ENCODE measurements at places on chromosomes 16 and 17.

- DNase-seq, result no peak
Observed at GRCh38 chr17:58377661-58378060, 25.7 kb upstream of the SUPT4H1 start.

DNA sequence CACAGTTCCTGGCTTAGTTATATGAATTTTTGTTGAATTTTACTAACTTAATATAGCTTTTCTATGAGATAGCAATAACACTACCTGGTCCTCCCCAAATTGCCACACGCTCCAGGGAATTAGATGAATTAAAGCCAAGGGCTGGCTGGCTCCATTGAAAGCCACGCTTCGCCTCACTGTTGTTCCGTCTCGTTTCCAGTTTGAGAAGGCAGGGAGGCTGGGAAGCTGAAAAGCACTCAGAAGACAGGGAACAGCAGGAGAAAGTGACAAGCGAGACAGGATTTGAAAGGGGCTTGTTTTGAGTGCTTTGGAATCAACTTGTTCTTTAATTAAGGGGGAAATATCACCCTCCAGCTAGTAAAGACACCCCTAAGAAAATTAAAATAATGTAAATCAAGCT, 425.3 kb downstream of the CA10 start:
- DNase-seq, result no peak

DNA sequence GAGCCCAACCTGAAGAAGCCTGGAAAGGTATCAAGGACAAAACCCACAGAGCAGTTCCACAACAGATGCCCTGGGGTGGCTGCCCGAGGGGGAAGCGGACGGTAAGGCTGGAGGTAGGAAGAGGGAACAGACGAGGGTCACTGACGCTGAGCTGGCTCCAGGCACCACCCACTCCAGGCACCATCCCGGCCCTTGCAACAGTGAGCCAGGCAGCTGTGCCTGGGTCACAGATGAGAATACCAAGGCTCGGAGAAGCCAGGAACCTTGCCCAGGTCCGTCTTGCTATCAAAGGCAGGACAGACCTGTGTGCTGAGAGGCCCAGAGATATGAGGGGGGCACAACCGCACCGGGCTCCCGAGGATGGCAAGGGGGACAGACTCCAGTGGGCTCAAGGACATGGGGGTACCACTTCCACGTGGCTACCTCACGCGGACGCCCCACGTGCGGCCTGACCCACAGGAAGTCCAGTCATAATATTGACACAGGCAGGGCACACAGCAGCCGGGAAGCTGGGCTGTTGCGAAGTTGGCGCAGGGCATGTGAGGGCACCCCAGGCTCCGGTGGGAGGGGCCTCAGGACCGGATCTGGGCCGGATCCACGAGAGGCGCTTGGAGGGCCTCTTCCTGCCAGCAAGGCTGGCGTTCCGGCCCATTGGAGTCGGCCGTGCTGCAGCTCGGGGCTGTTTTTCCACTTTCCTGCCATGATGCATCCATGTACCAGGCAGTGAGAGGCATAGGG, 29.9 kb downstream of the PEMT start:
- no peak for DNase-seq

DNA sequence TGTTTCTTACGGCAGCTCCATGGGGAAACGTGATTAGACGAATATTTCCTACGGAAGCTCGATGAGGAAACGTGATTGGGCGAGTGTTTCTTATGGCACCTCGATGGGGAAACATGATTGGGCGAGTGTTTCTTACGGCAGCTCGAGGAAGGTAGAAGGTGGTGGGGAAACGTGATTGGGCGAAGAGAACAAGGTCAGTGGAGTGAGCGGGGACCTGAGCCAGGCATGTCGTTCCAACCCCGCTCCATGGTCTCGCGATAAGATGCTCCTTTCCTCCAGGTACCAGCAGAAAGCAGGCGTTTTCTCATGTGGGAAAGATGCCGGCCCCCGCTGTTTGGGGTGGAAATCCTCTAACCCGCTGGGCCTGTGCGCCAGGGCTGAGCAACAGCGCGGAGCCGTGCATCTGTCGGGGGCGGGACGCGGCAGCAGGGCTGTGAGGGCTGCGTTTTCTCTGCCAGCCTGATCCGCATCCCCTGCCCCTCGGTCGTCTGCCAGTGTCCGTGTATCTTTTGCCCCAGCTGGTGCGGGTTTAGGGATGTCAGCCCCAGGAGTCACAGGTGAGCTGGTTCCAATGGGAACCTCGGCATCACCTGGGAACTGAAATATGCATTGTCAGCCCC, 25.6 kb upstream of the DOC2B start:
- DNase-seq, result no peak

DNA sequence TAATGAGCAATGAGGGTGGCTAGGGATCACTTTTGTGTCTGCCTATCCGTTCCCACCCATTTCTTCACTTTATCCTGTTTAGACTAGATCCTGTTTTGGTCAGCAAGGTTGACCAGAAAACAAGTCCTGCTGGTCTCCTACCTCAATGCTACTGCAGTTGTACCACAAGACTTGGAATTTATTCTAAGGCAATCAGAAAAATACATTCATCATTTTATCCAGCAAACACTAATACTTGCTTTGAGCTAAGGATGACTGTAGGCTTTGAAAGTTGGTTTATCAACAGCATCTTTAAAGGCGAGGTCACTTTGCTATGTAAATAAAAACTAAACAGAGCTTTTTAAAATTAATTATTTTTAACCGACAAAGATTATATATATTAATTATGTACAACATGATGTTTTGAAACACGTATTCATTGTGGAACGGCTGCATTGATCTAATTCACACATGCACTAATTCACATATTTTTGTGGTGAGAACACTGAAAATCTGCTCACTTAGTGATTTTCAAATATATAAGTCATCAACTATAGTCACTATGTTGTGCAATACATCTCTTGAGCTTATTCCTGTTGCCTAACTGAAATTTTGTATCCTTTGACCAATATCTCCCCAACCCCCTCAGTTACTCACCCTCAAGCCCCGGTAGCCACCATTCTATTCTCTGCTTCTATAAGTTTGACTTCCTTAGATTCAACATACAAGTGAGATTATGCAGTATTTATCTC, 125.9 kb upstream of the HS3ST3A1 start:
- no peak for DNase-seq

DNA sequence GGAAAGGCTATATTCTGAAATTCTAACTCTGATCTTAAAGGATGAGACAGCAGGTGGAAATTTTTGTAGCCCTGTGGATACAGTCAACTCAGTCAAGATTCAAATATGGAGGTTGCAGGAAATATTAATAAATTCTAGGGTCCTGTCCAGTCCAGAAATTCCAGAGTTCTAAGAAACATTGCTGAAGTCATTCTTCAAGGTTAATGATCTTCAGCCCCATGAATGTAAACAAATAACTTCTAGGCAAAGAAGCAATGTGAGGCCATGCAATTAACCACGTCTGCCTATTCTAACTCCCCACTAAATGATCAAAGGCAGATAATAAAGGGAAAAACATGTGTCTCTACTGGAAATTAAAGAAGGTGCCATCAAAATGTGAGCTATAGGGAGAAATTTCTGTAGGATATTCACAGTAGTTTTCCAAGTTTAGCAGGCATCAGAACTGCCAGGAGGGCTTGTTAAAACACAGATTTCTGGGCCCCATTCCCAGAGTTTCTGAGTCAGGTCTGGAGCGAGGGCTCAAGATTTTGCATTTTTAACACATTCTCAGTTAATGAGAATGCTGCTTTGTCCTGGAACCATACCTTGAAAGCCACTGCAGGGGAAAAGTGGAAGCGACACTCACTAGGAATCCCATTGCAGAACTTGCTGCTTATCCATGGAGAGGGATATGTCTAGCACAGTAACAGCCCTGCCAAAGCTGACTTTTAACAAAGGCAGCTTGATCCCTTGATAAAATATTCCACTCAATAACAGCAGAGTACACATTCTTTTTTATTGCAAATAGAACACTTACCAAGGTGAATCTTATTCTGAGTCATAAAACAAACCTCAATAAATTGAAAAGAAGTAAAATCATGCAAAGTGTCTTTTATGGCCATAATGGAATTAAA, 61.8 kb downstream of the DNAH3 start:
- DNase-seq, result no peak

DNA sequence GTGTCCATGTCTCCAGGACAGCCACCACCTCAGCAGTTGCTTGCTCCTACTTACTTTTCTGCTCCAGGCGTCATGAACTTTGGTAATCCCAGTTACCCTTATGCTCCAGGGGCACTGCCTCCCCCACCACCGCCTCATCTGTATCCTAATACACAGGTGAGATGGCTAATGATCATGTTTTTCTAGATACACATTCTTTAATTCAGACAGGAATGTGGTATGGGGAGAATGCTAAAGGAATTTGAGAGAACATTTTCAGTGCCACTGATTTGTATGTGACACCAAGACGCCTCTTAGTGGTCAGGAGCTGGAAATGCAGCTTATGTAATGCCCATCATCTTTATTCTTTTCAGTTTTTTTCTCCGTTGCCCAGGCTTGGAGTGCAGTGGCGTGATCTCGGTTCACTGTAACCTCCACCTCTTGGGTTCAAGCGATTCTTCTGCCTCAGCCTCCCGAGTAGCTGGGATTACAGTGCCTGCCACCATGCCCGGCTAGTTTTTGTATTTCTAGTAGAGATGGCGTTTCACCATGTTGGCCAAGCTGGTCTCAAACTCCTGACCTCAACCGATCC, 8.9 kb upstream of the RAPGEFL1 start:
- peak; percentile 44 for DNase-seq

- no peak for DNase-seq
Observed at GRCh38 chr17:46930051-46930450, 7.1 kb downstream of the GOSR2 start.

DNA sequence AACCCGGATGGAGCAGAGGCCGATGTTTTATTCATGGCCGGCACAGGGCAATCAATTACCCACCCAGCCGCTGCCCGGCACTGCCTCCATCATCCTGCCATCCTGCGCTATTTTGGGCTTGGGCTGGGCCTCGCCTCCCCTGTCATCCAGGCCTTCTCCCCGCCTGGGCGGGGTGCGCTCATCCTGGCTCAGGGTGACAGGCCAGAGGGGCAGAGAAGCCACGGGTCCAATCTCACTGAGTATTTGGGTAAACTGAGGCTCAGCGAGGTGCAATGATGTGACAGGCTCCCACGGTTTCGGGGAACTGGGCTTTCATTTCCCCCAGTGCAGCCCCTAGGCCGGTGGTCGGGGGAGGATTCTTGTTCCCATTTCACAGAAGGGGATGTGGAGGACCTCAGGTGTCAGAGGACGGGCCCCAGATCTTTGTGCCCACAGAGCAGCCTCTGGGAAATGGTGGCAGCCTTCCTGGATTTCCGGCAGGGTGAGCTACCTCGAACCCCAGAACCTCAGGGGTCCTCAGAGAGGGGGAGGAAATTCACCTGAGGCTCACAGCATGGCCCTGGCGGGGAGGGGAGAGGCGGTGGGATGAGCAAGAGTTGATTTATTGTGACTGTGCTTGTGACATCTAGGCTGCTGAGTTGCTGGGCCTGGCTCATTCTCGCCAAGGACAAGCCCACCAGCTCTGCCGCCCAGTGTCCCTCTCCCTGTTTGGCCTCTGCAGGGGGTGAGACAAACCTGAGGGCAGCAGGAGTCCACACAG, 23.8 kb upstream of the KCNJ12 start:
- DNase-seq, result no peak

DNA sequence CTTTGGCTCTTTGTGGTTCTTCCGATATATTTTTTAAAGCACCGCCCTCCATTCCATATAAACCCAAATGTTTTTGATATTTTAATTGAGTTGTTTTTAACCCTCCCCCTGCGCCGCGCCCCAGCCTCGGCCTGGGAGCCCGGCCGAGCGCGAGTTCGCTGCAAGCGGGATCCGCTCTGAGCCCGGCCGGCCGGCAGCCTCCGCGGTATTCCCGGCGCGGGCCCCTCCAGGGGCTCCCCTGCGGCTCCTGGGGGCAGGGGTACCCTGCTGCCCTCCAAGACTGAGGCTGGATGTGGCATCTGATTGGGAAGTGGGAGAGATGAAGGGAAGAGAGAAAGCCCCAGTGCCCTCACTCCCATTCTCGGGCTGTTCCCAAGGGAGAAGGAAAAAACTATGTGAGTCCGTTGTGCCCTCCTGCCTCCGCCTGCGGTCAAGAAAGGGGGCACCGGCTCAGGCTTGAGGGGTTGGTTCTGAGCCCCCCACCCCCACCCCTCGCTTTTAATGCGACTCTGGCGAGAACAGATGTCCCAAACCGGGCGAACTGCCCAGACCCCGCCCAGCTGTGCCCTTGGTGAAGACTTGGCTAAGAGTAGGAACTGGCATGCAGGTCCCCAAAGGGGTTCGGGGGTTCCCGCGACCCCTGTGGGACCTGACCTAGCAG, 8.6 kb downstream of the NEUROD2 start:
- no peak for DNase-seq

- no peak for DNase-seq
Observed at GRCh38 chr17:17366941-17367875, 64.0 kb downstream of the NT5M start.

GRCh38 chr17:49157784-49158183, 25.2 kb downstream of the B4GALNT2 start:
- DNase-seq, result no peak

DNA sequence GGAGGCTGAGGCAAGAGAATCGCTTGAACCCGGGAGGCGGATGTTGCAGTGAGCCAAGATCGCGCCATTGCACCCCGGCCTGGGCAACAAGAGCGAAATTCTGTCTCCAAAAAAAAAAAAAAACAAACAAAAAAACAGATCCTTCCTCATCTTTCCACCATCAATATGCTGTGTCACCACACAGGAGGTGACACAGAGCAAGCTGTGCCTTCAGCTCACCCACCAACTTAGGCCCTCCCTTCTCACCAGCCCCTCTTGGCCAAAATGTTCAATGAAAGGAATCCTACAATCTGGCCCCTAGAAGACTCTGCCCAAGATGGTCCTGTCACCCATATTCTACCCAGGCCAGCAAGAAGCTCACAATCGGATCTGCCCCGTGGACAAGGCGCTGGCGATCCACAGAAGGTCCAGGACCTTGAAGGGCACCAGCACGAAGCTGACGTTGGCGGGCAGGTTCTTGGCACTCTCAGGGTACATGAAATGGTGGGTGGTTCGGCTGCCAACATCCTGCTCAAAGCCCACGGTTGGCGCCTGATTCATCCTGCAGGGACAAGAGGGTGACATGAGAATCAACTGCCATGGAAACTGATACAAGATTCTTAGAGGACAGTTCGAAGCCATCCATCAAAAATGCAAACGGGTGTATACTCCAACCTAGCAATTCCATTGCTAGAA, 41.4 kb downstream of the DDX19A start:
- DNase-seq, result no peak

DNA sequence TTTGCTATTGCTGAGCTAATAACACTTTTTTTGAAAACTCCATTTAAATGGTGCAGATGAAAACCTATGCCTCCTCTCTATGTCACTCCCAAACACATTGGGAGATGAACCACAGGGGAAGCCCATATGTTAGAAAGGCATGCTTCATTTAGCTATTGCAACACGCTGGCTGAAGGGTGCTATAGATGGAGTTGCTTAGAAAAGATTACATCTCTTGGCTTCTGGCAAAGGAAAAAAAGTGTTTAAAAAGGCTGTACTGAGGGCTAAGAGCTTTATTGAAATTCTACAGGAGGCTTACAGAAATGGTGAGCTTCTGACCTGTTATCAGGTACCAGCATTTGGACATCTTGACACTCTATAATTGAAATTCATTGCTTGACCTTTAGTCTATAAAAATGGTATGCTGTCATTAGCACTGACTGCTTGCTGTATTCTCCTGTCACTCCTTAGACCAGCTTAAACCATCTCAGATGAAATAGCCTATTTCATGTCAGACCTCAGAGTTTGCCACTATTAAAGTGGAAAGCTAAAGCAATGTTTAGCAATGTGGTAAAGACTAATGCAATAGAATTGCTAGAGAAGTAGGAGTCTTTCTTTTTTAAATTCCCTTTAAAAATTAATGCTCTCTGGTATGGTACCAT, 503.9 kb downstream of the CDH11 start:
- DNase-seq, result no peak

Measured in femur (tissue), 1 donor.